GM12891 (cell line): ENCODE measurements at places on chromosomes 2 and 18.

DNA sequence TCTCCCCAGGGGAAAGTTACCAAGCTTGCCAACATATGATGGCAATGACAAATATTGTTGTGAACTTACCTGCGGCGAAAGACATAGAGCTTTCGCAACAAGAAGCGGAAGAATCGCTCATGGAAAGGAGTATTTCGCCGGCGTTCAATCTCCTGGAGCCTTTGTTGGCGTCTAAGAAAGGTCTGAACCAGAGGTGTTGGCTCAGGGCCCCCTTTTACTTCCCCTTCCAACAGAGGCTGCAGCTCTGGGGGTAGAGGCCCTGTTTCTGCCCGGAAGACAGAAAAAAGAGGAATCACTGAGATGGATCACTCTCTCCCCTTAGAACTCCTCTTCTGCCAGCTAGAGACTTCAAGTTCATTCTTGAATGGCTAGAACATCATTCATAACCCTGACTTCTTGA is 10.8 kb downstream of the GGCX start:
- no peak for DNase-seq

GRCh38 chr18:69770238-69770637 is 177.4 kb downstream of the CD226 start:
- no peak for DNase-seq

- no peak for DNase-seq
Measured at GRCh38 chr2:5845798-5846330, 153.7 kb downstream of the SOX11 start.

- DNase-seq, result no peak
Measured at GRCh38 chr2:234747833-234748559, 203.8 kb upstream of the SH3BP4 start.

GRCh38 chr2:169038338-169038757 is 7.2 kb upstream of the ABCB11 start:
- no peak for DNase-seq

DNA sequence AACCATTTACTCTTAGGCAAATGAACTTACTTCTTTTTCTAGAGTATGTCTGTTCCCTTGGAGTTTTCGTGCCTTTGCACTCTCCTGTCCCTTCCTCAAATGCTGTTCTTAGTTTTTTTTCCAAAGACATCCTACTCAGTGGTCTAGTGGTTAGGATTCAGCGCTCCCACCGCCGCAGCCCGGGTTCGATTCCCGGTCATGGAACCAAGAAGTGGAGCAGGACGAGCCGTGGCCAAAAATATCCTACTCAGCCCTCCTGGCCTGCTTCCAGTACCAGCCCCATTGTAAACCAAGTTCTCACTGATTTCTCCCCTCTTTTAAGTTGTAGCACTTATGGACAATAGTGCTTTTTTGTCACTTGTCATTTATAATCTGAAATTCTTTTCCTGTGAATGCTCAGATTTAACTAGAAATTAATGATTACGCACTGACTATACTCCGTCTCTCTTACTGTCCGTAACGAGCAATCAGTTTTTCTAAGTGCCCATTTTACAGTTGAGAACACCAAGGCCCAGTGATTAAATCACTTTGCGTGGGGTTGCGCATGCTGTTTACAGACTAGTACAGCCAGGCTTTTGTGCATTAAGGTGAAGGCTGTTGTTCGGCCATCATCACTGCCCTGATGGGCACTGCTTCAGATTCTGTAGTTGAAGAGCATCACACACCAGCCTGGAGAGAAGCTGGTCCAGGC is 17.9 kb downstream of the GREB1 start:
- DNase-seq, result no peak

DNA sequence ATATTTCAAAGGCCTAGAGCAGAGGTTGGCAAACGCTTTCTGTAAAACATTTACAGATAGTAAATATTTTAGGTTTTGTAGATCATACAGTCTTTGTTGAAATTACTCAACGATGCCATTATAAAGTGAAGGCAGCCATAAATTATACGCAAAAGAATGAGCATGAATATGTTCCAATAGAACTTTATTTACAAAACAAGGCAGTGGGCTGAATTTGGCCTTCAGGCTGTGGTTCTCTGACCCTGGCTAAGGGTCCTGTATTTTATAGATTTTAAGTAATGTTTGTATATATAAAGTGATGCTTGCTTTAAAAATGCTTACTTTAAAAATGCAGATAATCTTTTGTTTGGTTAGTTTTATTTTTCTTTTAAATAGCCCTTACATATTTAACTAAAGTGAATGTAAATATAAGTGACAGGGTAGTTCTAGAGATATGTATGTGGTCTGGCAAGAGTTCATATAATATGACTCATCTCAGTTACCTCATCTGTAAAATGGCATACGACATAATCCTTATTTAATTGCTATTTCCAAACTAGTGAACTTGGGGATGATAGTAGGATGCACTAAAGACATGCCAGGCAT is 51.7 kb upstream of the ATP5MC3 start:
- no peak for DNase-seq

GRCh38 chr2:78644854-78645253 is 380.6 kb upstream of the REG3G start:
- DNase-seq, result no peak

DNA sequence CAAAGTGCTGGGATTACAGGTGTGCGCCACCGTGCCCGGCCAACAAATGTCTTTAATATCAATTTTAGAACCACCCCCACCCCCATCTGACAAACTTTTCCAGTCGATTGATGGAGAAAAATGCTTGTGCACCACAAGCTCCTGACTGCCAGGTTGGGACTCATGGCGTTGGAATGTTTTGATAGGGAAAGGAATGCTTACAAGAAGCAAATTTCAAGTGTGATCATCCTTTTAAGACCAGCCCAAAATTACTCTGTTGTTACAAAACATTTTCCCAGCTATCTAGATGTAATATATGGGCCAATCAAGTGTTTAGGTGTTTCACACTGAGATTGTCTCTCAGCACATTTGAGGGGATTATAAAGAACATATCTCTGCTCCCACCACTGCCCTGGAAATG is 45.2 kb downstream of the UBXN4 start:
- no peak for DNase-seq

- no peak for DNase-seq
Measured at GRCh38 chr2:213010106-213010779, 141.2 kb downstream of the IKZF2 start.

DNA sequence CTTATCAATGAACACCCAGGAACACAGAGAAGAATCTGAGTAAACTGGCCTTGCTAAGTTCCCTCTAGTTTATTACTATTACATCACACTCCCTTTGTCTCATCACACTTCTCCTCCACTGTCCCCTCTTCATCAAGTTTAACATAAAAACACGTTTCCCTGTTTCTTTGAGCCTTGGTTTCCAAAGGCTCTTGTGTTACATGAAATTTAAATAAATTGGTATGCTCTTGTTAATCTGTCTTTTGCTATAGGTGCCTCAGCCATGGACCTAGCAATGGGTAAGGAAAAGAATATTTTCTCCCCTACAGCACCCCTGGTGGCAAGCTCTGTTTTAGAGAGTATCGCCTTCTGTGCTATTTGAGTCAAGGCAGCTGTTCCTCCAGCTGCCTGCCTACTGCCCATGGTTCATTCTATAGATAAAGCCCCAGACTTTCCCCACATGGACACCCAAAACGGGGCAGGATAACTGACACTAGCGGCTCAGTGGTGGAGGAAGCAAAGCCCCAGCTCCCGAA is 31.8 kb downstream of the TGIF1 start:
- peak; percentile 28 for DNase-seq

- no peak for DNase-seq
Measured at GRCh38 chr2:238761868-238762267, 86.0 kb upstream of the TWIST2 start.

DNA sequence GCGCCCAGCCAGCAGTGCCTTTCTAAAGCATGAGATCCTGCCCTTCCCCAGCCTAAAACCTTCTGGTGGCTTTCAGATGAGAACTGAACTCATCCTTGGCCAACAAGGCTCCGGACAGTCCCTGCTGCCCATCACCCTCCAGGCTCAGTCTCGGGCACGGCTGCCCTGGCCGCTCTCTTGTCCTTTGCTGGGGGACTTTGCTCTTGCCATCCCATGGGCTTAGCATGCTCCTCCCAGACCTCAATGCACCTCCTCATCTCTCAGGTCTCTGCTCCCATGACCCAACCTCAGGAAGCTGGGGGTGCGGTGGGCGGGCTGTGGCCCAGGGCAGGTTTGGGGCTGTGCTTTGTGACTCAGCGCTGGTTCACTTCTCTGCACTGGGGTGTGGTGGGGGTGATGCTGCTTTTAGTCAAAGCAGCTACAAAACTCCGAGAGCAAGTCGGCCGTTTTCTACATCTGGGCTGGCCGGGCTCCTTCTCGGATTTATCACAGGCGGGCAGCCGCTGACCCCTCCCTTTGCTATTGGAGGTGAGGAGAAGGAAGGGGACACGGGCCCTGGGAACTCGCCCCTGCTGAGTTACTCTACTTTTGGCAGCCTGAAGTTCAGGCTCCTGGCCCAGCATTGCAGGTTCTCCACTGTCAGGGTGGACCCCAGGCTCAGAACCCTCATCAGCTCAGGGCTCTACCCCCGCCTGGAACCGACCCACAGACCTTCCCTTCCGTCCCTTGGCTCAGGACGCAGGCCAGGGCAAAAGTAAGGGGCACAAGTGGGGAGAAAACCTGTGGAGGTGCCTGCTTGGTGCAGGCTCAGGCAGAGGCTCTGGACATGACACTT is 90.6 kb upstream of the TAF1B start:
- no peak for DNase-seq
